ENCODE measurements at places on chromosomes 3 and 15.

- peak; percentile 85 for DNase-seq
Observed at GRCh38 chr15:89057506-89058133, 30.6 kb upstream of the ABHD2 start.

DNA sequence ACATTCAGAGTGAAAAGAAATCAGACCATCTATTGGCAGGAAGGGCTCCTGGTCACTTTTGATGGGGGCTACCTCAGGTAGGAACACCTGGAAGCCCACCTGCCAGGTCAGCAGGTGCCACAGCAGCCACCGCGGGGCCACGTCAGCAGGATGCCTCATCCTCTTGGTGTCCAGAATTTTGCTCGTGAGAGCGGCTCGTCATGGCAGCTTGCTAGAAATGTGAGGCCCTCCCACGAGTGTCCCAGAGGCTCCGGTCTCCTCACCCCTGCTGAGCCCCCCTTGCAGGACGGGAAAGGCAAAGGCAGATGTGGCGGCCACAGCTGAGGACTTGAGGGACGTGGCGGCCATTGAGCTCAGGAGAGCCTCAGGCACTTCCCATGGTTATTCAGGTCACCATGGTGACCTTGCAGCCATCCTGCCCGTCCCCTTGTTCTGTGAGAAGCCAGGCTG lies 129.4 kb downstream of the LRRK1 start:
- no peak for DNase-seq

GRCh38 chr3:137761099-137761562 lies 3.0 kb upstream of the SOX14 start:
- no peak for DNase-seq

- DNase-seq: no peak
Observed at GRCh38 chr3:59784164-59784563, 734.3 kb upstream of the CFAP20DC start.

DNA sequence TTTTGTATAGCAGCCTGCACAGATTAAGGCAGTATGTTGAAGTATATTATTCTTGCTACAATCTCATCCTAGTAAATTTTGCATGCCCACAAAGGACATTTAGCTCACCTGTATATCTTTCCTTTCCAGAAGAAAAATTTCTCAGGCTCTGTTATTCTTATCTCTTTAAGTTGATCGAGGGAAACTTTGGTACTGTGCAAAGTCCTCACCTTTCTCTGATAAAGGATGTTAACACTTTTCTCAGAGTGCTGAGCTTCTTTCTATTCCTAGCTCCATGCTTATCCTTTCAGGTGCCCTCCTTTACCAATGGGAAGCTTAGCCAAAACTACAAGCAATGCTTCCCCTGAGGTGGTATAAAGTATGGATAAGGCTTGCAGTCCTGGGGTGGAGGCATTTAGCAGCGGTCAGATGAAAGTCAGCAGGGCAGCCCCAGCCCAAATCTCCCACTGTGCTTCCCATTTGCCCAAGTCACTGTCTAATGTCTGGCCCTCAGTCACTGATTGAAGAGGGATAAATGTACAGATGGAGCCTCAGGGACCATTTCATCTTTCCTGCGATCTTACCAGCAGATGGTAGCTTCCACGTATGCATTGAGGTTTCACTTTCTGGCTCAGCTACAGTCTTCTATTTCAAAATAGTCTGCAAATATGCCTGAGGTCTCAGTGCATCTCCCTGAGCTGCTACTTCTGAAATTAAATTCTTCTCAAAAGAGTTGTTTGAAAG lies 127.8 kb upstream of the P2RY1 start:
- DNase-seq: no peak

DNA sequence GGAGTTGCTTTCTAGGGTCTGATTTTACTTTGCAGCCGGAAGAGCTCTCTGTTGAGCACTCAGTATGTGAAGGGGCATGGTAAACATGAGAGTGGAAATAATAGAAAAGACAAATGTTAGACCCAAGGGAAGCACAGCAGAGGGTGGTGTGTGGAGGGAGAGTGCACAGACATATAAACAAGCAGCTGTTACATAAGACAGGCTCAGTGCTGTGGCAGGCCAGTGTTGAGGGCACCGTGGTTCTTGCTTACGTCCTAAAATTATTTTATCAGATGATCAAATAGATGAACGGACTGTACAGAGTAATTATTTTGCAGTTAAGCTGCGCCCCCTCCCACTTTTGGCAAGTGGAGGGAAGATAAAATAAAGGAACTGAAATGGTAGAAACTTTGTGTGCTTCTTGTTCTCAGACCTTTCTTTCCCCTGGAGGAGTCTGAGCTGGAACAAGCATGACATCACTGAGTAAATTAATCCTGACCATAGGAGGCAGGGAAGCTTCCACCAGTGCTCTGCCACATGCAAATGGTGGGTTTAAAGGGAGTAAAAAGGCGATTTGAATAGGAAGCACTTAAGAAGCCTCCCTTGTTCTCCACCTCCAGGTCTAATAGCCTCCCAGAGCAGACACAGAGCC lies 205.6 kb downstream of the IL20RB start:
- no peak for DNase-seq

GRCh38 chr3:30986551-30986950 lies 92.1 kb upstream of the GADL1 start:
- no peak for DNase-seq

DNA sequence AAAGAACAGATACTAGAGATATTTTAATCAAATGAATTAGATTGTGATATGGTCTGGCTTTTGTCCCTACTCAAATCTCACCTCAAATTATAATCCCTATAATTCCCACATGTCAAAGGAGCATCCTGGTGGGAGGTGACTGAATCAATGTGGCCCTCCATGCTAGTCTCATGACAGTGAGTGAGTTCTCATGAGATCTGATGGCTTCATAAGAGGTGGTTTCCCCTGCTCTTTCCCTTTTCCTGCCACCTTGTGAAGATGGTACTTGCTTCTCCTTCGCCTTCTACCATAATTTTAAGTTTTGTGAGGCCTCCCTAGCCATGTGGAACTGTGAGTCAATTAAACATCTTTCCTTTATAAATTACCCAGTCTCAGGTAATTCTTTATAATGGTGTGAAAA lies 82.8 kb downstream of the FAIM start:
- DNase-seq: no peak

- no peak for DNase-seq
Observed at GRCh38 chr15:35150361-35150760, 65.3 kb upstream of the NANOGP8 start.
